ENCODE measurements at places on chromosomes 6 and 20.

DNA sequence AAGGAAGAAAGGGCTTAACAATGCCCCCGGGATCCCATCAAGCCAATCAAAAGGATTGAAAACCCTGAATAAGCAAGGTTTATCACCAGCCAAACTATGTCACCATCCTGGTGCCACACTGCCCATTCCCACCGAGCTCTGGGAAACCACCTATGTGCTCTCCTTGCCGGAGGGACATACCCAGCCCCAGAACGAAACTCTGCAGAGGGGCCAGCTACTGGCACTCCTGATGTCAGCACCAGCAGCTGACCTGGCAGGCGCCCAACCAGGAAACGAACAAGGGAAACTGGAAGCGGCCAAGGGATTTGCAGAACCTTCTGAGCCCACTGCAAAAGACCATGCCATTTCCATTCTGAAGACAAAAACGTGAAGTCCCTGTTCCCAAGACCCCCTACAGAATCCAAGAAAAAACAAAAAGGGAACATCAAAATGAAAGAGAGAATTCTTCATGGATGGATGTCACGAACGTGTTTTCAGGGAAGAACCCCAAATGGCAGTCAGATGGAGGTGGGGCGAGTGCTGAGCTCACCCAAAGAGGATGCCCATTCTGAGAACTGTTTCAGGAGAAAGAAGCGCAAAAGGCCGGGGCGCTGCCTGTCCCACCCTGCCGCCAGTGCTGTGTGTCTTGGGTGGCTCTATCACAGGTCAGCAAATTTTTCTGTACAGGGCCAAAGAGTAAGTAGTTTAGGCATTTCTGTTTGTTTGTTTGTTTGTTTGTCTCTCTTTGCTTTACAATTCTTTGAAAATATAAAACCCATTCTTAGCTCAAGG, 305.2 kb downstream of the ESR1 start:
- DNase-seq, result no peak

DNA sequence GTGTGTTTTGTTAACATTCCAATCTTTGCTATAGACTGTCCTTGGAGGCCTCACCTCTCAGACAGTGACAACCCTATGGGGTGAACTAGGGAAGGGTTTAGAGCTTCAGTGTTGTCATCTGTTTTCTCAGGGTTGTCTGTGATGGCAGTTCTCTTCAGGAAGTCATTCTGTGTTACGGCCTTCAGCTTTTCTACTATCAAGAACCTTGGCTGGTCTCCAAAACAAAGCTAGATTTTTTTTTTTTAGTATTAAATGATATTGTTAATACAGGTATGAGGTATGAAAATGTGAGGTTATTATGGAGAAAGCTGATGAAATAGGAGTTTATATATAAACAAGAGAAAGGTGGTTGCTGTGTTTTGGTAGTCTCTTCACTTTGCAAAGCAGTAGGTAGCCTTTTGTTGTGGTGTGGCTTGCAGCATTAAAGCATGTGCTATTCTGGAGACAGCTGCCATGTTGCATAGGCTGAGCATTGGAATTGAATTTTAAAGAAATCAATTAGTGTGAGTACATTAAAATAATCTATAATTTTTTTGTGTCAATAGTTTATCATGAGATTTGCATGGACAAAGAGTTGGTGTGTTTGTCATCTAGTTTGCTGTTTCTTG, 162.6 kb downstream of the CARMIL1 start:
- DNase-seq, result no peak

DNA sequence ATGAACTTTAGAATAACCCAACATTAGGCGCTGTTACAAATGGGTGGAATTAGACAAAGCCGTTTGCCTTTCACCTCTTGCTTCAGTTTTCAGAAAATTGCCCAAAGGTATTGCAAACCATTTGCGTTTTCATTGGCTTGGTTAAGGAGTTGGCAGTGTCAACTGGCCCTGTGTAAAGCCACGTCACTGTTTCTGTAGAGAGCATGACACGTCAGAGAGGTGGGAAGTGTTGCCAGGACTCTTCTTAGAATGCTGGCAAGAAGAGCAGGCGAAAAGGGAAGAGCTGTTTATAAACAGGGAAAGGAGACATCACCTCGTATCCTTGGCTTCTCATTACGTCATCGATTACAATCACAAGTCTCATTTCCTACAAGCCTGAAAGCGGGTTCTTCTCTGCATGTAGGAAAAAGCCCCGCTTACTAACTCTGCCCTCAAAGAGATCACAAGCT, 4.2 kb upstream of the IRF4 start:
- no peak for DNase-seq

- no peak for DNase-seq
These were observed 98.7 kb downstream of the PLEKHG1 start for GRCh38 chr6:150698391-150698790.

GRCh38 chr20:50711113-50711825, 19.9 kb upstream of the RIPOR3 start:
- no peak for DNase-seq

- DNase-seq, result no peak
These were observed 312.7 kb downstream of the PRL start for GRCh38 chr6:21984135-21984534.

GRCh38 chr20:10976051-10976450, 302.3 kb upstream of the JAG1 start:
- no peak for DNase-seq

Measured in germinal center (tissue), 1 donor.